ENCODE measurements at places on chromosomes 13 and 19.

DNA sequence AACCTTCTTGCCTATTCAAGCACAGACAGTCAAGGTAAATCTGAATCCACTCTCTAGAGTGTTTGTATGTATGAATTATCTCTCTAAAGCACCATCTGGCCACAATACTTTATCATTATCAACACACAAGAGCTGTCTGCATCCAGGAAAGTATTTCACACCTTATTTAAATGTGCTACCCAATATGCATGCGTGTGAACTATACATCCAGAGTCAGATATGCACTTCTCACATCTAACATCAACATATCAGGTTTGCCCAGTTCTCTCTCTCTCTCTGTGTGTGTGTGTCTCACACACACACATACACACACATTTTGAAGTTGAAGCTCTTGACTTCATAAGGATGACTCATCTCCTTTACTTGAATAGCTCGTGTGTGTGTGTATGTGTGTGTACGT lies 697.5 kb upstream of the PCDH20 start:
- no peak for DNase-seq

GRCh38 chr19:48509467-48510194 lies 2.0 kb downstream of the LMTK3 start:
- no peak for DNase-seq

DNA sequence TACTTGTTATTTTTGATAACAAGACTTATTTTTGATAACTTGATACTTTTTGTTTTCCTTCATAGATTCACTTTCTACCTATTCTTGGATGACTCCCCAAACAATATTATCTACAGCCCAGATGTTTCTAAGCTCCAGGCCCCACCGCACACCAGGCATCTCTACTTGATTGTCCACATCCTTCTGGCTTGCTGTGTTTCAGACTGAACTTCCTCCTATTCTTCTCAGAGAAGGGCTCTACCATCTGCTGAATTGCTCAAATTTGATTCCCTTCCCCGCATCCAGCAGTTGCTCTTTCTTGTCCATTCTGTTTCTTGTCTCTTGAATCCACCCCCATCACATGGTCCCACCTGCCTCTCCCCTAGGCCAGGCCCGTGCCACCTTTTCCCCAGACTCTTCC lies 13.0 kb downstream of the NUDT15 start:
- DNase-seq, result no peak

- DNase-seq, result no peak
Measured at GRCh38 chr19:56209091-56209490, 7.0 kb downstream of the ZSCAN5C start.

GRCh38 chr13:48493851-48494250 lies 39.0 kb downstream of the RCBTB2 start:
- DNase-seq, result no peak

DNA sequence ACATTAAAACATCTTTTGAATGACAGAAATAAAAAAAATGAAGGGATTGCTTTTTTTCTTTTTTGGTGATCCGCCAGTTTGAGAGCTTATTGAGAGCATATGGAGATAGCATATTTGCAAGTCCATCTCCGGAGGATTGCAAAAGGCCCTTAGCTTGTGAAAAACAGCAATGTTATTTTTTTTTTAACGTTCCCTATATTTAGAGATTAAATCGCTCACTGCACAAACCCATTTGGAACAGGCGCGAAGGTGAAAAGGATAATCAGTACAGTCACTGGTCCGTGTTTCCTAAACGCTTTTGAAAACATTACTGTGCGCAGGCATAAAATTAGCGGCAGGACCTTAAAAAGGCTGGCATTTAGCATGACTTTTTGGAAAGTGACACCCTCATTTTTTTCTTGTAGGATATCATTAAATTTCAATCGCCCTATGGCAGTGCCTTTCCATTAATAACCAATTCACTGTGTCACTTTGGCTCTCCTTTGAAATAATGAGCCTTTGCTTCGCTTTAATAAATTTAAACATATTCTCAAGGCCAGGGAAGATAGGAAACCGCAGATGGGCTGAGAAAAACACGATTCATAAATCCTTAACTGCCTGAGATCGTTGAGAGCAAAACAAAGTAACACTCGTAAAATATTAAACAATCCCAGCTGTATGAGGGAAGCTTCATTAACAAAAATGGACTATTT lies 342.2 kb downstream of the DACH1 start:
- DNase-seq, result no peak

GRCh38 chr13:40191186-40191980 lies 475.1 kb downstream of the FOXO1 start:
- DNase-seq, result no peak

DNA sequence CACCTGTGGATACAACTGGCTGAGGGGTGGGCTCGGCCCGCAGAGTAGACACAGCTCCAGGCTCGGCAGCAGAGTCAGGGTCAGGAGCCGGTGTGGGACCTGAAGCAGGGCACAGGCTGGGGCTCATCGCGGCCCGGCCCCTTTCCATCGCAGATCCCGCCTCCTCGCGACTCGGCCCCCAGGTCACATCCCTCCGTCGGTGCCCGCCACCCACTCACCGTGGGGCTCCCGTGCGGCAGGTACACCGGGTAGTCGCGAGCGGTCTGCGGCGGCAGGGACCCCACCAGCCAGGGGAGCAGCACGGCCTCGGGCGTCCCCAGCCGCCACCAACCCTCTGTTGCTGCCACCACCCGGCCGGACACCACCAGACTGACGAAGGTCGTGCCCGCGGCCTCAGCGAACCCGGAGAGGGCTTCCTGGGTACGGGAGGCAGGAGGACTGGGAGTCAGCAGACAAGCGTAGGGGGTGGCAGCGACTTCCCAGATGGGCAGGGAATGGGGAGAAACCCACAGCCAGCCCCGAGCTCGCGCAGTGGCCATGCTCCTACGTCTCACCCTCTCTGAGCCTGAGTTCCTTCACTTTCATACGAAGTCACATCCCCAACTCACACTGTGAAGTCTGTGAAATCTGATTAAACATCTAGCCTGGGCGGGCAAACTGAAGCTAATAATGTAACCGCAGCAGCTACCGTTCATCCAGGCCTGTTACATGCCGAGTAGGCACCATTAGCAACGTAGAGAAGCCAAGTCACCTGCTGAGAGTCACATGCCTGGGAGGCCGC lies 3.7 kb downstream of the FUZ start:
- peak; percentile 42 for DNase-seq

DNA sequence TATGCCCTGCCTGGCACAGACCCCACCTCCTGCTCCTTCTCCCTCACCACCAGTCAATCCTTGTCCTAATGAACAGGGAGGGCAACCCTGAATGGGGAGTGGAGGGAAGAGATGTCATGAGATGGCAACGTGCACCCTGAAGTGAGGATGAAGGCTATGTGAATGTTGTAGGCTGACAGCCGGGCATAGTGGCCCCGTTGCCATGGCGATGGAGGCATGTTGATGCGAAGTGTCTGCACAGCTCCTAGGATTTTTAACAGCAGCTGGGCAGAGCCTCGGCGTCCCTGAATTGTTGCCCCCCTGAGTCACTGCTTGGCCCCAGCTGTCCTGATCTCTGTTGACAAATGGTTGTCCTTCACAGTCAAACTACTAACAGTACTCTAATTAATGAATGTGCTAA lies 4.8 kb upstream of the ALOX5AP start:
- DNase-seq, result no peak

DNA sequence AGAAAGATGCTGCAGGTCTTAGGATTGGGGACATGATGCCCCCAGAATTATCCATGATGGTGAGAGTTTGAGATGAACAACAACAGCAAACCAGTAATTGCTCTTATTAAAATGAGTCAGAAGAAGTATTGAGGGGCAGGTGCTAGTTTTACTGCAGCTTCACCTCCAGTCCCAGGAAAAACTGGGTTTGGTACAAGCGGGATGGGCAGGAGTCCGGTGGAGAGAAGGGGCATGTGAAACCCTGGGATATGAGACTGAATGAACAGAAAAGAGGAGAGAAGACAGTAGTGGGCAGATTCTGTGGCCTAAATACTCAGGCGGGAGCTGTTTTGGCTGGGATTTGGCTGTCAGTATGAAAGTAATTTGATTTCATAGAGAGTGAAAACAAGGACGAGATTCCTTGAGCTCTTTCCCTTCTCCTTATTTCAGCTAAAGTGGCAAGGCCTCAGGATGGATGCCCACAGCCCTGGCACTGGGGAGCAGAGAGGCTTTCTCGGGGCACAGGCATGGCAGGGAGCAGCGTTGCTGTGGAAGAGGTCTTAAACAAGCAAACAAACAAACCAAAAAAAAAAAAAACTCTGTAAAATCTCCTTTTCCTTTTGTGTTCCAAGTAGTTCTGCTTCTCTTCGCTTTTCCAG lies 30.7 kb downstream of the NFIX start:
- DNase-seq, result no peak

DNA sequence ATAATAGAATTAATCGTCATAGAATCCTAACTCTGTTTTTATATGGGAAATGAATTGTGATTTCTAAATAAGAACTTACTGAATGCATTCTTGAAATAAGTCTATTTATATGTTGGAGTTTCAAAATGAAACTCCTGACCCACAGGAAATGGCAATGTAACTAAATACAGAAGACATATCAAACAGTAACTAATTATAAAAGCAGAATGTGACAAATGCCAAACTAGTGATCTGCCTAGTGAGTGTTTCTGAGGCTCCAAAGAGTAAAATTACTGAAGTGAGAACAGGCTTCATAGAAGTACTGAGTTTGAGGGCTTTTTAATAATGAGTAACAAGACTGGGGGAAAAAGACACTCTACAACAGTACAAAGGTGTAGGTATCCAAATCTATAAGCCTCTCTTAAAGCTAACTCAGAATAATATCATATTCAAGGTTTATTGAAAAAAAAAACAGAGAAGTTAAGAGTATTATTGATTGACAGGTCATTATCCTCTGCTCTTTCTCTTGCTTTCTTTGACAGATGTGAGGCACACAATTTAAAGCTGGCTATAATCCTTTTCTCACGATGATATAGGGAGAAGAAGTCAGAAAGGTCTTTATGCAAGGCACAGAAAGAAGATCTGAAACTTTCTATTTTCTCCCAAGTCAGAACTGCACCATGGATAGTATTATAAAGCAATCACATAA lies 17.4 kb upstream of the ATXN8OS start:
- DNase-seq, result no peak

DNA sequence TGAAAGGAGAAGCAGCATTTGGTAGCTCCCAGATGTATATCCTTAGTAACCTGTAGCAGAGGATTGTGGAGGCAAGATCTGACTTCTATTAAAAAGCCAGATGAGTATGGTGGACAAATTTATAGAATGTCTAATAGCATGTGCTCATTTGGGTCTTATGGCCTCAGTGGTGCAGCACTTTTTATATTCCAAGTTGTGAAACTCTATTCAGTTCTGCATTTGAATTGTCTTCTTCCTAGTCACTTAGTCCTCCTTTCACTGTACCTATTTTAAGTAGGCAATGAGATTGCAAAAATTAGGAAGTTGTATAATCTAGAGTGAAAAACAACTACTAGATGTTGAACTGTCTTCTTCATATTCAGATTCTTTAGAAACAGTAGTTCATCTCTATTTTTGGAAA lies 412.5 kb upstream of the PCDH9 start:
- no peak for DNase-seq

GRCh38 chr19:42099336-42099925 lies 23.5 kb downstream of the ZNF574 start:
- DNase-seq, result no peak

- DNase-seq, result no peak
Measured at GRCh38 chr13:85729296-85729695, 69.9 kb downstream of the SLITRK6 start.

DNA sequence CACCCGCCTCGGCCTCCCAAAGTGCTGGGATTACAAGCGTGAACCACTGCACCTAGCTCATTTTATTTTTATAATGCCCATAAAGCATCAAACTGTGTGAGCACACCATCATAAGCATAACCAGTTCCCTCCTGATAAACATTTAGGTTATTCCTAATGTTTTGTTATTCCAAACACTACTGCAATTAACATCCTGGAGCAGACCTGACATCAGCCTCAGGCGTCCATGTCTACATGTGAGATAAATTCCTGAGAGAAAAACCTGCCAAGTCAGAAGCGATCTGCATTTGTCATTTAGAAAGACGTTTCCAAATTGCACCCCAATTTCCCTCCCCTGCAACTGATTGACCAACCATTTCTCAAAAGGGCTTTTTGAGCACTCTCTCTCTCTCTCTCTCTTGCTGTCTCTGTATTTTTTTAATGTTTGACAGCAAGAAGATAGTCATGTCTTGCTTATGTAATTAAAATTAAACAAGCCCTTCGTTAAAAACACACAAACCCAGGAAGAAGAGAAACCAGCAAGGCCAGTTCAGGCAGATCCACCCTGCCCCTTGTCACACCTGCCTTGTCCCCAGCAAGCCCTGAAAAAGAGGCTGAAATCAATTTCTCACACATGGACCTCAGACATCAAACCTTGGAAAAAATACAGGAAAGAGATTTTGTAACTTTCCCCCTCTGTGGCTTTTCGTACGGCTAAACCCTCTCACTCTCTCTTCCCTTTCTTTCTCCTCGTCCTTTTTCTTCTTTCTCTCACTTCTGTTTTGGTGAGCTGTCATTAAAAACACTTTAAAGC lies 9.9 kb downstream of the LYPD3 start:
- no peak for DNase-seq

- DNase-seq, result no peak
Measured at GRCh38 chr19:17560205-17560595, 4.8 kb downstream of the COLGALT1 start.

- DNase-seq, result no peak
Measured at GRCh38 chr19:1813192-1814182, 1.4 kb upstream of the ATP8B3 start.

- DNase-seq, result no peak
Measured at GRCh38 chr13:97653443-97654140, 219.6 kb downstream of the RAP2A start.

GRCh38 chr19:23771316-23771715 lies 12.6 kb upstream of the ZNF681 start:
- no peak for DNase-seq

GRCh38 chr13:69450245-69450644 lies 657.4 kb upstream of the ATXN8OS start:
- no peak for DNase-seq

- no peak for DNase-seq
Measured at GRCh38 chr13:50222569-50223332, 207.5 kb downstream of the KCNRG start.

DNA sequence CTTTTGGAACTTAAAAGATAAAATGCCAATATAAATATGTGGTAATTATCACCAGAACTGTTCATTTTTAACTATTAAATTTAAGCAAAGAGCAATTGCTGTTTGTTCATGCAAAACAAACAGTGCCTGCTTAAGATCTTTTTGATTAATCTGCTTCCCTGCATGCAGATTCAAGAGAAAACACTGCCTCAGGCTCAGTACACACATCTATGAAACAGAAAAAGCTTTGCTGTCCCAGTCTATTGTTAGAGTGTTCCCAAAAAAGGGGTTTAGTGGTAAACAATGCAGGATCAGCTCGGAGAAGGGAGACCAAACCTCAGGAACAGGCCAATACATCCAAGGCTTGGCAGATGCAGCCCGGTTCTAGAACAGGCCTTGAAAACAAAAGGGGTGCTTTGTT lies 49.3 kb upstream of the TDRD3 start:
- no peak for DNase-seq

- DNase-seq, result no peak
Measured at GRCh38 chr13:97255515-97256021, 33.4 kb downstream of the MBNL2 start.

- DNase-seq, result peak; percentile 38
Measured at GRCh38 chr19:11125994-11126685, 29.4 kb downstream of the SPC24 start.
